Left forelimb (tissue), 1 donor: ENCODE measurements at places on chromosomes 1 and 21.

DNA sequence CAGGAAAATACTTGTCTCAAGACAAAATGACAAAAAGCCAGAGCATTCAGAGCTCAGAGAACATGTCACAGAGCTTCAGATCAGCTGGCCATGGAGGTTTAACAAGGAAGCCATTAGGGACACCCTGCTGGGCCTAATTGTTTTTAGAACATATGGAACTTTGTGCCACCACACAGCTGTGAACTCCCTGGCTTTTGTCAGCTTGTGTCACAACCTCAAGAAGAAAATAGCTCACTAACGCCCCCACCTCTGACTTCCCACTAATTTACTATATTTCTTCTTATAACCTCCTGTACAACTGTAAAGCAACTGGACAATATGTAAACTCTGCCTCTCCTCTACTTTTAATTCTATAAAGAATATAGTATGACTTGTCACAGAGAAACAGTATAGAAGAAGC lies 21.0 kb upstream of the TDRD10 start:
- no peak for DNase-seq

- DNase-seq = no peak
Observed at GRCh38 chr1:8217809-8218208, 100.1 kb upstream of the SLC45A1 start.

DNA sequence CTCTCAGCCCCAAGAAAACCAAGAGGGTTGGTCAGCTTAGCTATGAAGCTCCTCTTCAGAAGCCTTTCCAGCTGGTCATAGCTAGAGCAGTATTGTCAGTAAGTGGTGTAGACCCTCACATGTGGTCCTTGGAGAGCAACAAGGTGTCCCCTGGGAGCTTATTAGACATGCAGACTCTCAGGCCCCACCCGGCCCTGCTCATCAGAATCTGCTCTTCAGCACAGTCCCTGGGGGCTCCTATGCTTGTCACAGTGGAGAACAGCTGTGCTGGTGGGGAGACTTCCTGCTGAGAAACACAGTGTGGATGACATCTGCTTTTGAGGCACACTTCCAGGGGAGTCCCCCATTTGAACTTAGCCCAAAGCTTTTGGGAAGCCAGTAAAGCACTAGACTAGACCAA lies 21.9 kb upstream of the NEK2 start:
- DNase-seq = no peak

DNA sequence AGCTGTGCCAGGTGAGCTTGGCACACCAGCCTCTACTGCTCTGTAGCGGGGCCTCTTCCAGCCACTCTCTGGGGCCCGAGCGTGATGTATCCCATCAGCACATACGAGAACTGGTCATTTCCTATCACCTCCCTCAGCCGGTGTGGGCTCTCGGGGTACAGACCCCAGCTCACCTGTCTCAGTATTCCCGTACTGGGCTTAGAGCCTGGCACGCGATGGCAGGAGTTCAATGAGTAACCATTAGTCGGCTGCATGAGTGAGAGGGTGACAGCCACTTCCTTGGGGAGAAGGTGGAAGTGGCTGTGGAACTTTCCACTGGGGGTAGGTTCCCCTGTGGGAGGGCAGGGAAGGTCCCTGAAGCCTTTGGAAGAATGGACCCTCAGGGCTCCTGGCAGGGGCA lies 46.1 kb downstream of the ECE1 start:
- DNase-seq = no peak

- DNase-seq = no peak
Observed at GRCh38 chr1:2143814-2144500, 50.6 kb downstream of the FAAP20 start.

DNA sequence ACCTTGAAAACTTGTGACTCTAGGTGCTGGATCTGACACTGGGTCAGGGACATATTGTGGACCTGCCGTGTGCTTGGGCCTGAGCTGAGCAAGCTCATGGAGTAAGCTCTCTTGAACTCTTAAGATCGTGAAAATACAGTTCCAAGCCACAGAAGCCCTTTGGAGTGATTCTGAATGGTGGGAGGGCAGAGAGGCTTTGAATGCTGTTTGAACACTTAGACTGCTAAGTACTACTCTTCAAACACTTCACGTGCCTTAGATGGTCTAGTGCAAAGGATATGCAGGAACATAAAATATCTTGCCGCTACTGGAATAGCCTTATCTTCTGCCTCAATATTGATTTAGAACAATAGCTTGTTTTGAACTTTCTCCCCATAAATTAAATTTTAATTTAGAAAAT lies 21.6 kb downstream of the ROR1 start:
- DNase-seq = no peak

GRCh38 chr1:5994713-5995621 lies 2.7 kb upstream of the NPHP4 start:
- DNase-seq = no peak

DNA sequence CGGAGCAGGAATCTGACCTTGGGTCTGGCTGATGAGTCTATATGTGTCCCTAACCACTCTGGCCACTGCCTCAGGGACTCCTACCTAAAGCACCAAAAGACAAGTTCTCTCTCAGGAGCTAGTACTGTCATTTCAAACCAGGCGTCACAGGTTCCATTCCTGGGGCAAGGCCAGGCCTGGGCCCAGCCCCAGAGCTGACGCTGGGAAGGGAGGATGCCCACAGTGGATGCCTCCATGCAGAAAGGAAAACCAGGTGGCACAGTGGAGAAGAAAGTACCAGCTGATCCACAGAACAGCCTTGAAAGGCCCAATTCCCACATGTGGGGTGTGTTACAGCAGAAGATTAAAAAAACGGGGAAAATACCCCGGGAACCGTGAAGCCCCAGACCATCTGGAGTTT lies 77.4 kb downstream of the DMRTB1 start:
- no peak for DNase-seq

DNA sequence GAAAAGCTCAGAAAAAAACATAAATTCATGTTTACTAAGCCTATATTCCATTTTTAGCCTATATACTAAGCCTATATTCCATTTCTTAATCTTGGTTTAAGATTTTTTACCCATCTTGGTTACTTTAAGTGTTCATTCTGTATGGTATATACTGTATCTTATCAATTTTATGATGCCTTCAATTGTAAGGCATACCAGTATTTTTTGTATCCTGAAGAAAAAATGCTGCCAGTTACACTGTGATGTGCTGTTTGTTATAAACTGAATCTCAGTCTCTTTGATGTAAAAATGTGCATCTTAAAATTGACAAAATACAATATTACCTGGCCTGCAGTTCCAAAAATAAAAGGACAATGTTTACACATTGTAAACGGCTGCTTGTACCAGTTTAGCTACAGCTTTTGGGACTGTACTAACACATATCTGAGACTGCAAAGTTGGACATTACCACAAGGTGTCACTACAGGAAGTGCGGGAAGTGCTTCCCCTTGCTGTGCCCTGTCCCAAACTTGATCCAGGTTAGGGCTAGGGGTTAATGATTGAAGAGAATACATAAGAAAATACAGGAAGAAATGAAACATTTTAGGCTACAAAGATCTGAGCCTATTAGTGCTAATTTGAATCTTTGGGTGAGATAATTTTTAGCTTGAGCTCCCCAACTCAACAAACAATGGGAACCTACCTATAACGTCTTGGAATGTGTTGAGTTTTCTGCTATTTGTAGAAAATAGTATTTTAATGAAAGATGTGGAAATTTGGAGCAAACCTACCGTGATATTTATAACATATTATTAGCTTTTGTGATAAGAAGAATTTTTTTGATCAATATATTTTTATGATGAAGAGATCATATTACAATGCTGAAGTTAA lies 108.9 kb downstream of the LBR start:
- no peak for DNase-seq

GRCh38 chr1:200923601-200924000 lies 28.9 kb downstream of the INAVA start:
- no peak for DNase-seq

DNA sequence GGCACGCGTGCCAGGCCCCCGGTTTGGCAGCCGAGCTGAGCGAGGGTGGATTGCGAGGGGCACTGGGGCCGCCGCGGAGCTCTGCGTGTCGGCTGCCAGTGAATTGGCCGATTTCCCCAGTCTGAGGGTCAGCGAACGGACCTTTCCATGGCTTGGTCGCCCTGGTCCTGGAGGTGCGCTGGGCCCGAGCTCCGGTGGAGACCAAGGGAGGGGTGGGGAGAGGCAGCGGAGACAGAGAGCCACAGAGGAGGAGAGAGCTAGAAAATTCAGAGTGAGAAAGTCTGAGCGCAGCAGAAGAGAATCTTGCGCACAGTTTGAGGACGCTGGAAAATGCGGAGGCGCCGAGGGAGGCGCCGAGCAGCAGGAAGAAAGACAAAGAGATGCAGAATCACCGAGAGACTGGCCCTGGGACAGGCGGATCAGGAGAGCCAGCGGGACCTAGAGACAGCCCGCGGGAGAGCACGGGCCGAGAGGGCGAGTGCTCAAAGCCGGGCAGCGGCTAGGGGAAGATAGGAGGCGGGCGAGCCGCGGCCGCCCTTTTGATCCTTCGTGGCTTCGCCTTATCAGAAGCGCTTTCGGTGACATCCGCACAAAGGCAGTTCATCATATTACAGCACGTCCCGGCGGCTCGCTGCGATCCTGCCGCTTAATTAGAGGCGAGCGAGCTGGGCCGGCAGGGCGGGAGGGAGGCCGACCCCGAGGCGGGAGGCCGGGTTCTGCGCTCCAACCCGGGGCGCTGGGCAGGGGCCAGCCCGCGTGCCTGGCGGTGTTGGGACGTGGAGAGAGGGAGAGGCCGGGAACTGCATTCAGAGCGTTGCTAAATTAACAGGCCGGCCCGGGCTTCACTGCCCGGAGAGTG lies 12.7 kb downstream of the PAX7 start:
- DNase-seq = no peak

- peak; percentile 58 for DNase-seq
Observed at GRCh38 chr21:44710294-44710665, 1.1 kb downstream of the TSPEAR start.

DNA sequence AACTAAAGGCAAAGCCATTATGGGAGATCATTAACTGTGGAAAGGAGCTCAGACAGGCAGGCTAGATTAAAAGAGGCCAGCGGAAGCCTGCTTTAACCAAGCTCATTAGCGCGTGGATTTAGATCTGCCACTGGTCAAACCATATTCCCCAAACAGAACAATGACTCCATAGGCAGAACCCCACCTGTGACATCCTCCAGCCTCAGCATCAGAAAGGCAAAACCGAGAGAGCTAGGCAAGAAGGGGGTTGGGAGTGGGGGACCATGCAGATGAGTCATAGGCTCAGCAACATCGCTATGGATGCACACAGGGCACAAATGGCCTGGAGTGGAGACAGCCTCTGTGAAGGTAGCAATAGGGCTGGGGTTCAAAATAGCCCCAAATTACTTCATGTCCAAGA lies 20.6 kb downstream of the MKNK1 start:
- no peak for DNase-seq

GRCh38 chr21:45270306-45270821 lies 17.3 kb downstream of the POFUT2 start:
- peak; percentile 38 for DNase-seq

DNA sequence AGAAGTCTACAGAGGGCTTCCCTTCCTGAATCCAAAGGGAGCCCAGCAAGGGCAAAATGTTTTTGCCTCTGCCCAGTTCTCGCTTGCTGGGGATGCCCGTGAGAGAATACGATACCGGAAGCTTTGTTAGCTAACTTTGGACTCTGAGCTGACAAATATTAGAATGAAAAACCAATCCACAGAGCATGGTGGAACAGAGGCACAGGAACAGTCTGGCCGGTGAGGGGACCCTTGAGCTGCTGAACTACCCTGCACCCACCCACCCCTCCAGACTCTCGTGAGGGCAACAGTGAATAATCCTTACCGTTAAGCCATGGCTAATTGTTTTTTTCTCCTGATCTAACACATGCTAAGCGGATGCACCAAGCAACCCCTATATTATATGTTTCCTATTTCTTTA lies 76.3 kb upstream of the AKT3 start:
- DNase-seq = no peak

GRCh38 chr1:41151846-41152245 lies 90.3 kb downstream of the SCMH1 start:
- DNase-seq = no peak

DNA sequence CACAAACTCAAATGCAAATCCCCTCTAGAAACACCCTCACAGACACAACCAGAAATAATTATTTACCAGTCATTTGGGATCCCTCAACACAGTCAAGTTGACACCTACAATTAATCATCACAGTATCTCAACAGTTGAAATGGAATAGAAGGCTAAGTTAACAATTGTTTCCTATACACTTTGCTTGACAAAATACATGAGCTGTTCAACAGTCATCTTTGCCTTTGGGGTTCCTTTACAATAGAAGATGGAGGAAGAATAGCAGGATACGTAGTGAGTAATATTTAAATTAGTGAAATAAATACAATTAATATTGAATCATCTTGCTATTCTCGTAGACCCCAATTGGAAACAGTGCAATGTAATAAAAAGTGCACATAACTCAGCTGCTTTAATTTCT lies 487.3 kb upstream of the ADAMTS5 start:
- DNase-seq = no peak

GRCh38 chr1:169508432-169509338 lies 22.9 kb upstream of the SLC19A2 start:
- DNase-seq = no peak

- no peak for DNase-seq
Observed at GRCh38 chr1:168031627-168032026, 94.8 kb upstream of the MPC2 start.

GRCh38 chr1:209531006-209531405 lies 52.5 kb upstream of the CAMK1G start:
- no peak for DNase-seq

GRCh38 chr1:6274622-6275139 lies 13.8 kb upstream of the GPR153 start:
- no peak for DNase-seq

GRCh38 chr1:32783851-32784250 lies 33.3 kb downstream of the YARS1 start:
- DNase-seq = no peak

DNA sequence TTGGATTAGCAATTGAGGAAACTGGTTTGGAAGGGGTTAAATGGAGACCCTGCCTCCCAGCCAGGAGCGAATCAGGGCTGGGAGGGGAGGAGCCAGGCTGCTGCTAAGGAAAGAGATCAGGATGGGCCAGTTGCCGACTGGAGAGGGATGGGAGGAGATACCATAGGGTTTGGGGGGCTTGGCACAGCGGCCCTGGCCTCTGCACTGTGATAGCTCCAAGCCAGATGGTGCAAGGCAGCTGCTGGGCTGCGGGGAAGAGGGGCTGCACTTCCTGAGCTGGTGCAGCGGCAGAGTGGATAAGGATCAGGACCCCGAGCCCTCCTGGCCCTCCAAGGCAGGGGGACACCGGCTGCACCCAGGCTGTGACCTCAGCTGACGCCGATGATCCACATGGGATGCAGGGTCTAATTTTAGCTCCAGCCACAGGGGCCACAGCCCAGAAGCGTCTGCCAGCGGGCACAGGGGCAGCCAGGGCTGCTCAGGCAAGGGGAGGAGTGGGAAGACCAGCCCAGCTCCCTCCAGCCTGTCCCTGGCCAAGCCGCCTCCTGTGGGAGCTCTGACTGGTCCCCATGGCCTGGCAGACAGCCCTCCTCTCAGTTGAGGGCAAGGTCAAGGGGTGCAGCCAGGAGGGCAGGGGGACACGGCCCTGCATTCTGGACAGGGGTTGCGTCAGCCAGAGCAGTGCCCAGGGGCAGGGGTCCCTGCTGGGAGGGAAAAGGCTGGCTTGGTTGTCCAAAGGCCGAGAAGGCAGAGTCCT lies at the start of gene EXTL1:
Gene EXTL1 (plus strand): TSS at position 129 of the 757 bp plus-strand sequence. CDS start 872 bp downstream, outside the sequence.
- DNase-seq = peak; percentile 82
